ENCODE measurements at places on chromosomes 16 and 17.

- no peak for DNase-seq
These were observed 101.7 kb downstream of the CHD9 start for GRCh38 chr16:53156516-53156915.

DNA sequence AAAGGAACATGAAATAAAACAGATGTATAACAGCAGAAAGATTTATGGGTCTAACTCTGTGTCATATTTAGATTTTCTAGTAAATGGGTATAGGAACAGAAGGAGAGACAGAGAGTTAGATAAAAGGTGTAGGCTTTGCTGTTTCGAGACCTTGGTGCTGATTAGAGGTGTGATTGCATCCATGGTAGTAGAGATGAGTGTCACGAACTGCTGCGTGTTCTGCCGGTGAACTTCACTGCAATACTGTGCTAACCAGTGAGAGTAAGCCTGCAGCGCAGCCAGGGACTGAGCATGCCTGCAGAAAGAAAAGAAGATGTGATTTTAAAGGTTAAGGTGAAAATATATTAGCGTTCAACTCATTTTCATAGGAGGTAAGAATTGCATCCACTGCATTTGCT lies 53.7 kb upstream of the GSG1L start:
- DNase-seq: no peak

- DNase-seq: no peak
These were observed 5.9 kb upstream of the UTP6 start for GRCh38 chr17:31907342-31907962.

DNA sequence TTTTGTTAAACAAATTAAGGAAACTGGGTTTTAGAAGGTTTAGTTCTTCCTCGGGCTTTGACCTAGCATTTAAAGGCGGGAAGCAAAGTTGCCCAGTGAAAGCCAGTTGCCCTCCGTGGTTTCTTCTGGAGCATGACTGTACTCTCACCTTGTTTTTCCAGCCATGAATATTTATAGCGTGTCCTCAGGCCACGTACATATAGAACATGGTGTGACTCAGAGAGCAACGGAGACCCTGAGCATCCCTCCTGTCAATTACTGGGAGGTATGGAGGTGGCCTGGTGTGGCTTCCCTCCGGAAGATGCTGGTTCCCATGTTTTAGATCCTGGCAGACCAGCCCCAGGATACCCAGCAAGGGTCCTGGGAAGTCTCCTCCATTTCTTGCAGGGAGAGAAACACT lies 48.4 kb downstream of the AKAP1 start:
- no peak for DNase-seq

- DNase-seq: no peak
These were observed 41.9 kb downstream of the MEAK7 start for GRCh38 chr16:84462296-84463210.

- no peak for DNase-seq
These were observed 13.8 kb downstream of the TUBG1 start for GRCh38 chr17:42623271-42623670.

DNA sequence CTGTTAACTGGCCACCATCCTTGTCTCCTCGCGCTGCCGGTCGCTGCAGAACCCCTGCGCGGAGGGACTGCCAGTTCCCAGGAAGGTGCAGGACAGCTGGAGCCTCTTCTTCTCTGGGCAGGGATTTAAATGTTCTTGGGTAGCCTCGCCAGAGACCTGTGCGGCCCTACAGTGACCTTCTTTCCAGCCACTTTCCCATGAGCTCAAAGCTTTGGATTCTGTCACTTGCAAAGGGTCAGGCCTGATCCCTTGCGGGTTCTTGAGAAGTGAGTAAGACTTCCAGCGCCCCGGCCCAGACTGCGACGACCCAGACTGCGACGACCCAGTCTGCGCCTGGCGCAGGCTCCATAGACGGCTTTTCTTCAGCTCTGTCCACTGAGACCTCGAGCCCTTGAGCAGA lies 1.4 kb upstream of the SLFN5 start:
- DNase-seq: no peak

- DNase-seq: peak; percentile 36
These were observed 6.6 kb upstream of the ARMC5 start for GRCh38 chr16:31452631-31453106.

DNA sequence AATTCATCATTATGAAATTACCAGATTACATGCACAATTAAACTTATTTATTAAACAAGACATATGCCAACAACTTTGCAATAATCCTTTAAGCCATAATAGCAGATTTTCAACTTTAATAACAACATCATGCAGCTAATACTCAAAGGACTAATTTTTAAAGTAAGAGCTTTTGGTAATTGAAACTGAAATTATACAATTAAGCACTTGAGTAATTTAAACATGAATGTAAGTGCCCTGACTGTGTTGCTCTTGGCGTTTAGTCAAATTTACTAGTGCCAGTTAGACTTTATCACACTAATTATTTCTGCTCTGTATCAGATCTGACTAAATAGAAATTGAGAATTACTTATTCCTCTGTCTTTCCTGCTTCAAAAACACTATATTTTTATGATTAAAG lies 46.8 kb upstream of the PSMD7 start:
- DNase-seq: no peak

GRCh38 chr17:13792314-13792713 lies 190.6 kb upstream of the HS3ST3A1 start:
- DNase-seq: no peak

DNA sequence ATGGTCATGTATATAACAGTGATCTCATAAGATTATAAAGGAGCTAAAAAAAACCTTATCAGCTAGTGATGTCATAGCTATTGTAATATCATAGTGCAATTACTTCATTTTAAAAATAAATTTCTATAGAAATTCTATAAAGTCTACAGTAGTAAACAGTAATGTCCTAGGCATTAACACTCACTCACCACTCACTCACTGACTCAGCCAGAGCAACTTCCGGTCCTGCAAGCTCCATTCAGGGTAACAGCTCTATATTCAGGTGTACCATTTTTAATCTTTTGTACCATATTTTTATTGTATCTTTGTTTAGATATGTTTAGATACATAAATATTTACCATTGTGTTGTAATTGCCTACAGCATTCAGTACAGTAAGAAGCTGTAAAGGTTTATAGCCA lies 524.4 kb upstream of the CDH5 start:
- DNase-seq: no peak

DNA sequence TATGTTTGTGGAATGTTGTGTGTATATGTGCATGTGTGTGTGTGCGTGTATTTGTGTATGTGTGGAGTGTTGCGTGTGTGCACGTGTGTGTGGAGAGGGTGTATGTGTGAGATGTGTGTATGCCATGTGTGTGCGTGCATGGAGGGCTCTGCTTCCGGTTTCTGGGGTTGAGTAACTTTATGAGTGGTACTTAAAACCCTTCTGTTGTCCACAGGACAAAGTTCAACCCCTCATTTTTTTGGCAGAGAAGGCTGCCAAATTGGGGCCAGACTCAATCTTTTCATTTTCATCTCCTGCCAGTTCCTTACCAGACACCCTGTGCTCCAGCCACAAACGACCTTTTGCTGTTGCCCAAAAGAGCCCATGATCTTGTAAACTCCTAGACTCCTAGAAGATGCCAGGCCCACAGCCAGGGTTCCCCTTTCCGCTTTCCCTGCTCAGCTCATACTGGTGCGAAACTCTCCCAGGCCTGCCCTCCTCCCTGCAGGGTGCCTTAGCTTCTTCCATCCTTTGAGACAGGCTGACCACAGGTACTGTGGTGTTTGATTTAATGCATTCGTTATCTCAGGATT lies 100.2 kb downstream of the CMIP start:
- DNase-seq: no peak

GRCh38 chr17:56478836-56479447 lies 114.6 kb upstream of the NOG start:
- no peak for DNase-seq

DNA sequence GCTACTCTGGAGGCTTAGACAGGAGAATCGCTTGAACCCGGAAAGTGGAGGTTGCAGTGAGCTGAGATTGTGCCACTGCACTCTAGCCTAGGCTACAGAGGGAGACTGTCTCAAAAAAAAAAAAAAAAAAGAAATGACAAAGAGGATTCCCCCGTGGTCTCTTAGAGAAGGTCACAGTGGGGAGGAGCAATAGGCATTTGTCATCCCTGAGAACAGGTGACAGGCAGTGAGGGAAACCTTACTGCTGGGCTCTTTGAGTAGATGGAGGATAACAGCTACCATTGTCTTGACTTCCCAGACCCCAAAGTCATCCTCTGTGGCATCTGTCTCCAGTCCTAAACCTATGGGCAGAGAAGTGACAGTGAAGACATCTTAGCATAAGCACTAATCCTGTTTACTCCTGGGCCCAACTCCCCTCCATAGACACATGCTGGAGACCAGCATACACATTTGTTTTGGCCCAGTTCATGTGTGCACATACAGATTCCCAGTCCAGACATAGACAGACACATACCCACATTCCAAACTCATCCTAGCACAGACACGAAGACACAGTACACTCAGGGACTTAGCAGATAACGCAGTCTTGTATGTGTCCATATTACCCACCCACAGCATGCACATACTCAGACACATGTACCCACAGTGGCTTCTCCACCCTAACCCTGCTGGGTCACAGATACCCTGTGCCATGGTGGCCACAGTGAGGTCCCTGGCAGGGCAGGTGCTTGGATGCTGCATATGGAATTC lies 2.7 kb downstream of the ESRP2 start:
- DNase-seq: no peak

DNA sequence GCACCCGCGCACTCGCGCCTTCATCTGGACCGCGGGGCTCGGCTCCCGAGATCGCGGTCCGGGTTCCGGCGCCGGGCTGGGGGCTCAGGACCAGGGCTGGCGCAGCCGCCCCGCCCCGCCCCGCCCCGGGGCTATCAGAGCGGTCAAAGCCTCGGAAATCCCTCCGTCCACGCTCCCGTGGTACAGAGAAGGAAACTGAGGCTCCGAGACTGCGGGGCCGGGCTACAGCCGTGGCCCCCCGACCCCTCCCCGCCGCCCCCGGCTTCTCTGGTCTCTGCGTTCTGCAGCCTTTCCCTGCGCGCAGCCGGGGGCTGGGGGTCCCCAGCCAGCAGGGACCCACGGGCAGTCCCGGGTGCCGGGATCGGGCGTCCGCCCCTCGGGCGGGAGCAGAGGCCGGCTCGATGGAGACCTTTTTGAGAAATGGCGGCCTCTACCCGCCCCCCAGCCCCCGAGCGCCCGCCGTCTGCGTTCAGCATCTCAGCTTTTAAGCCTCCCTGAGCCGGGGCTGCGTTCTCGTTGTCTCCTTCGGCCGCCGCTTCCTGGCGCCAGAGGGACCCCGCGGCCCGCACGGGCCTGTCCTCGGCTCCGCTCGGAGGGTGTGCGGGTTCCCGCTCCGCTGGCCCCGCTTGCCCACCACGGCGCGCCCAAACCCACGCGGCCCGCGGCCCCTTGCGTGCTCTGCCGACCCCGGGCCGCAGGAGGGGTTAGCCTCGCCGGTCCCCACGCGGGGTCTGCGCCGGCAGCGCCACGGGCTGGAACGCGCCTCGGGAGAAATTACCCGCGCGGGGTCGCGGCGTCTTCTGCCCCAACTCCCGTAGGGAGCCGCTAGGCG lies 1.5 kb upstream of the NPTX1 start:
- DNase-seq: peak; percentile 22

DNA sequence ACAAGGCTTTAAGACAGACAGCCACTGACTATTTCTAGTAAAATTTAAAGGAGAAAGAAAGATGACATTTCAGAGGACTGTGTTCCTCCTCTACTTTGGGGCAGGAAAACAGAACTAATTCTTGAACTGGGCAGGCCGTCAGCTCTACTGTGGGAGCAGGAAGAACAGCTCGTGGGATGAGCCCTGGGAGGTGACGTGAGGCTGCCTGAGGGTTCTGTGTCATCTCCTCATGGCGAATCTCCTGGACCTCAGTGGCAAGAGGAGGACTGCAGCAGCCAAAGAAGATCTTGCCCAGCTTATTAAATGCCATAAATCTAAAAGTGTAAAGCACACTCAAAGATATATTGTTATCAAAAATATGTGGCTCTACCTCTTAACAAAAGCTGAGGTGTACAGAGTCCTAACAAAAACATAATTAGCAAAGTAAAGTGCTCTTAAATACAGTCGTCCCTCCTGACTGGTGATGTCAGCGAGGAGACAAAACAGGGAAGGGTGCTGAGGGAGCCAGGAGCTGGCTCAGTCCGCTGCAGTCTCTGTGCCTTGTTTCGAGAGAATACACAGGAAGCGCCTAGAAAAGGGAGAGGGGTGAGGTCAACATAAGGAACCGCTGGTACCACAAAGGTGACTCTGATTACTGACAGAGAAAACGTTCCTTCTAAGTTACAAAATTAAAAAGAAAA lies 58.0 kb downstream of the CREBBP start:
- DNase-seq: no peak

- DNase-seq: no peak
These were observed 902.5 kb downstream of the KCNJ2 start for GRCh38 chr17:71071837-71072236.

DNA sequence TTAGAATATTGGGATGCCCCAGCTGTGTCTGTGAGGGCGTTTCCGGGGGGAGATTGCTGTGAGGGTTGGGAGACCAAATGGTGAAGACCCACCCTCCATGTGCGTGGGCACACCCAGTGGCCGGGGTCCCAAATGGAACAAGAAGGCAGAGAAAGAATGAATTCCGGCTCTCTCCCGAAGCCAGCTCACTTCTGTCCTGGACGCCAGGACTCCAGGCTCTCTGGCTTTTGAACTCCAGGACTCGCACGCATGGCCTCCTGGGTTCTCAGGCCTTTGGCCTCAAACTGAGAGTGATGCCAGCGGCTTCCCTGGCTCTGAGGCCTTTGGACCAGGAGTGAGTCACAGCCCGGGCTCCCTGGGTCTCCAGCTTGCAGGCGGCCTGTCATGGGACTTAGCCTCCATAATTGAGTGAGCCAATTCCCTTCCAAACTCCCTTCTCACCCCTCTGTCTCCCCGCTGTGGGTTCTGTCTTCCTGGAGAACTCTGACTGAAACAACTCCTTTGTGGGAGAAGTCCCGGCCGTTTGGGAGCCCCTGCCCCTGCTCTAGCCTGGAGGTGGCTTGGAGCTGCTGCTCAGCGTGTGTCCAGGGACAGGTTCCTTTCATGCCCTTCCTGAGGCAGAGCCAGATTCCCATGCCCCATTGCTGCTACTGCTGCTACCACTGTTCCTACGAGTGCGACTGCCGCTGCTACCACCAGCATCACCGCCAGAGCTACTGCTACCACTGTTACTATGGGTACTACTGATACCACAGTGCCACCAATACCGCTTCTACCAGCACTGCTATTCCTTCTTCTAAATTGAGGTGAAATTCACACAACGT lies 49.8 kb upstream of the CBX4 start:
- DNase-seq: no peak

DNA sequence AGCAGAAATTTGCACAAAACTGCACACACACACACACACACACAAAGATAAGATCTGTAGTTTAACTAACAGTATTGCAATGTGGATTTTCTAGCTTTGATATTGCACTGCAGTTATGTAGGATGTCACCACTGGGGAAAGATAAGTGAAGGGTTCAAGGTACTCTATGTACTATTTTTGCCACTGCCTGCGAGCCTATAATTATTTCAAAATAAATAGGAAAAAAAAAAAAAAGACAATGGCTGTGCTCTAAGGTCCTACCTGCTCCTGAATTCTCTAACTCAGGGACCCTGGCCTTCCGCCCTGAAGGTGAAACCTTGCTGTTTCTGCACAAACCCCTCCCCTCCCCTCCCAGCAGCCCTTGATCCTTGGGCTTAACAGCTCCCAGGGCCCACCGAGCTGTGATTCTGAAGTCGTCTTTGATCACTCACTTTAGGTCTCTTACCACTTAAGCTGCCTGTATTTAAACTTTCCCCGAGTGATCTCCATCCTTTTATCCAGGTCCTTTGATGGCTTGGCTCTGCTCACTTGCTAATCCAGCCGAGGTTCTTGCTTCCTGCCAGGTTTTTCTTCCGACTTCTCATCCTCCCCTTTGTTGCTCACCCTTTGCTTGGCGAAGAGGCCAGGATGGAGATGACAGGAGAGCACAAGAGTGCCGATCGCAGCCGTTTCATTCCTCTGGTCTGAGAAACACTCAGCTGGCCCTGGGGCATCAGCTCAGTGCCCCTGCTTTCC lies 37.7 kb downstream of the TMEM114 start:
- no peak for DNase-seq
